Karpas-422 (cell line): ENCODE measurements at places on chromosomes 1 and 21.
A peak's percentile ranks its signal among the peaks of the same experiment; 100 is the strongest.

GRCh38 chr1:156772728-156773497 lies 5.6 kb downstream of the PRCC start:
- no peaks in the 10 kb centered on the region for H3K27me3 ChIP-seq
- H3K36me3 ChIP-seq: peaks cover 17% of the 10 kb centered on the region; the same call in 1 of the 2 replicates
- H3K4me1 ChIP-seq: peaks cover 22% of the 10 kb centered on the region
- no peak overlapping the region for H3K4me3 ChIP-seq
- no peak overlapping the region for H3K27ac ChIP-seq

GRCh38 chr1:220954321-220955075 lies 75.3 kb downstream of the HLX start:
- no peak overlapping the region for H3K27ac ChIP-seq
- no peaks in the 10 kb centered on the region for H3K4me1 ChIP-seq
- DNase-seq: no peak
- no peak overlapping the region for H3K4me3 ChIP-seq
- H3K36me3 ChIP-seq: no peaks in the 10 kb centered on the region

GRCh38 chr1:195376190-195376589 lies 1232.0 kb downstream of the KCNT2 start:
- no peak overlapping the region for H3K27ac ChIP-seq
- no peak overlapping the region for H3K4me3 ChIP-seq
- H3K27me3 ChIP-seq: no peaks in the 10 kb centered on the region
- H3K36me3 ChIP-seq: no peaks in the 10 kb centered on the region
- H3K4me1 ChIP-seq: no peaks in the 10 kb centered on the region

DNA sequence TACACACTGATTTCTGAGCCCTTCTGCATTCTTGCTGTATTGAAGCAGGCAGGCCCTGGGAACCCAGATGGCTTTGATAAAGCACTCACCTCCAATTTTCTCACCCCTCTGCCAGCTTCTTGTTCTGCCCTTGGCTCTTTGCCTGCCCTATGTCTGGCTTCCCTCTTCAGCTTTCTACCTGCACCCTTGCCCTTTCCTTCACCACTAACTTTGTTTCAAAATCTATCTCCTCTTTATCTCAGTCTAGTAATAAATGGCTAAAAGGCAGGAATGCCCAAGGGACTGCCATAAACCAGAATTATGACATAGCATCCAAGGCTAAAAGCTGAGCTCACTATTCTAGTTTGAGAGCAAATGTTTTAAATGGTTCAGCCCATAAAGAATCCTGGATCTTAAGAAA lies 178.7 kb downstream of the TNR start:
- no peak overlapping the region for H3K27ac ChIP-seq
- no peak overlapping the region for H3K4me3 ChIP-seq
- H3K36me3 ChIP-seq: no peaks in the 10 kb centered on the region
- H3K27me3 ChIP-seq: no peaks in the 10 kb centered on the region

- no peaks in the 10 kb centered on the region for H3K4me1 ChIP-seq
- H3K27me3 ChIP-seq: no peaks in the 10 kb centered on the region
These were observed 30.4 kb upstream of the DISP3 start for GRCh38 chr1:11448373-11449099.

DNA sequence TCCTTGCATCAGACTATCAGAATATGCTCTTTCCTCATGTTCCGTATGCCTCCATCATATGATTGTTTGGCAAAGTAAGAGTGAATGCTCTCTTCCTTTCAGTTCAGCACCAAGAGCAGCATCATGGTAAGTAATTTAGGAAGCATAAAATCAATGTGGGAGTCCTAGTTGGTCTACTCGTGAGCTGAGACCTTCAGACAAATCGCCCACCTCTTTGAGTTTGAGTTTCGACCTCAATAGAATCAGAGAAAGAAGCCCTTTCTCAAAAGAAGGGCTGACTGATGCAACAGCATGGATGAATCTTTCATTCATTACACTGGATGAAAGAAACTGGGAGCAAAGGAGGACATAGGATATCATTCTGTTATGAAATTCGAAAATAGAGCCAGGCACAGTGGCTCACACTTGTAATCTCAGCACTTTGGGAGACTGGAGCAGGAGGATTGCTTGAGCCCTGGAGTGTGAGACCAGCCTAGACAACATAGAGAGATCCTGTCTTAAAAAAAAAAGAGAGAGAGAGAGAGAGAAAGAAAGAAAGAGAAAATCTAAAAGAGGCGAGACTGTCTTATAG lies 112.5 kb downstream of the ZC3H11B start:
- H3K36me3 ChIP-seq: no peaks in the 10 kb centered on the region
- DNase-seq: no peak
- H3K27me3 ChIP-seq: no peaks in the 10 kb centered on the region
- H3K27ac ChIP-seq: no peak overlapping the region
- no peaks in the 10 kb centered on the region for H3K4me1 ChIP-seq
- H3K4me3 ChIP-seq: no peak overlapping the region

DNA sequence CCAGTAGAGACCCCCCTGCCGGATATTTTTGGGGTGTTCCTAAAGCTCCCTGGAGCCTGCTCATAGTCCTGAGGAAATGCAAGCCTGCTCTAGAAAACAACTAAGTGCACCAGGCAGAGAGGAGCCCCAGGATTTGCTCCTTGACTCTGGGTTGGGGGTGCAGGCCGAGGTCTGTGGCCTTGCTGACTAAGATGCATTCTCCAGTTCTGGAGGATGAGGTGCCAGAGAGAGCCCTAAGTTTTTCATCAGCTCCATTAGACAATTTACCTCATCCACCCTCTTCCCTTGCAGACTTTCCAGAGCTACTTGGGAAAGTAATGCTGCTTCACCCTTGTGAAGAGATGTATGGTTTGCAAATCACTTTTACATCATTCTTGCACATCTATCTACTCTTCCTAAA lies 9.1 kb downstream of the TUFT1 start:
- H3K27ac ChIP-seq: no peak overlapping the region
- no peaks in the 10 kb centered on the region for H3K36me3 ChIP-seq
- H3K27me3 ChIP-seq: no peaks in the 10 kb centered on the region
- no peaks in the 10 kb centered on the region for H3K4me1 ChIP-seq
- no peak for DNase-seq

DNA sequence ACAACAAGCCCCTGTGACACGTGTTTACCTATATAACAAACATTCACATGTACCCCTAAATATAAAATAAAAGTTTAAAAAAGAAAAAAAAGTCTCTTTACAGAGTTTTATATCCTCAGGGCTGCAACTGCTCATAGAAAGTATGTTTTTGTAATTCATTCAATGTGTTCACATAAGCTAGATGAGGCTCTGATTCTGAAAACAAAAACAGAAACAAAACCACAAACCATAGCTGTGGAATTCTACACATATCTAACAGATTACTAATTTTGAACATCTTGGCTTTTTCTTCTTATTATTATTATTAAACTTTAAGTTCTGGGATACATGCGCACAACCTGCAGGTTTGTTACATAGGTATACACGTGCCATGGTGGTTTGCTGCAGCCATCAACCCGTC lies 579.6 kb upstream of the ZRANB2 start:
- DNase-seq: no peak
- H3K36me3 ChIP-seq: no peaks in the 10 kb centered on the region
- no peaks in the 10 kb centered on the region for H3K27me3 ChIP-seq
- no peak overlapping the region for H3K4me3 ChIP-seq
- H3K4me1 ChIP-seq: no peaks in the 10 kb centered on the region

DNA sequence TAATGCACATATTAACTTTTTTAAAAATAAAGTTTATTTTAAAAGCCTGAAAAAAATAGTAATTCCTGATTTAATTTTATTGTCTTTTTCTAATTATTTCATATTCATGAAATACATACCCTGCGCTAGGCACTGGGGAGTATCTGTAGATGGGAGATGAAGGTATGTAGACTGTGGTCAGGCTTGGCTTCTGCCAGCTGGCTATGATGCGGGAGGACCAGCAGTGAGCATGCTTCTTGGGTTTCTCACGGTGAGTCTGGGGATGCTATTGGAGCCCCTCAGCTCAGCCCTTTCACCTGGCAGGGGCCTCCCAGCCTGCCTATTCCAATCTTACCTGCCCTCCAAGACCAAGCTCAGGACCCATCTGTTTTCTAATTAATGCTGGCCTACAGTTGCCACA lies 138.4 kb downstream of the NOS1AP start:
- no peaks in the 10 kb centered on the region for H3K27me3 ChIP-seq
- no peak overlapping the region for H3K27ac ChIP-seq
- no peaks in the 10 kb centered on the region; the same call in 1 of the 2 replicates for H3K4me1 ChIP-seq
- H3K36me3 ChIP-seq: no peaks in the 10 kb centered on the region
- DNase-seq: no peak

DNA sequence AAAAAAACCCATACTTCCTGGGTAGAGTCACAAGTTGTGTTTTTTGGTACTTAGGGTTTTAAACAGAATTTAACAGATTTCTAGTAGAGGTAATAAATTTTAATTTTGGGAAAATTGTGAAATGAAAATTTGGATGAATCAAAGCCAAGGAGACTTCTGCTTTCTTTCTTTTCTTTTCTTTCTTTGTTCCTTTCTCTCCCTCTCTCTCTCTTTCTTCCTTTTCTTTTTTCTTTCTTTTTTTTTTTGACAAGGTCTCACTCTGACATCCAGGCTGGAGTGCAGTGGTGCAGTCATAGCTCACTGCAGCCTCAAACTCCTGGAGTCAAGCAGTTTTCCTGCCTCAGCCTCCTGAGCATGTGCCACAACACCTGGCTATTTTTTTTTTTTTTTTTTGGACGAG lies 46.9 kb upstream of the NEXN start:
- no peak overlapping the region for H3K27ac ChIP-seq
- no peak for DNase-seq
- H3K4me3 ChIP-seq: no peak overlapping the region
- no peaks in the 10 kb centered on the region for H3K36me3 ChIP-seq
- H3K4me1 ChIP-seq: peaks cover 26% of the 10 kb centered on the region
- no peaks in the 10 kb centered on the region for H3K27me3 ChIP-seq

DNA sequence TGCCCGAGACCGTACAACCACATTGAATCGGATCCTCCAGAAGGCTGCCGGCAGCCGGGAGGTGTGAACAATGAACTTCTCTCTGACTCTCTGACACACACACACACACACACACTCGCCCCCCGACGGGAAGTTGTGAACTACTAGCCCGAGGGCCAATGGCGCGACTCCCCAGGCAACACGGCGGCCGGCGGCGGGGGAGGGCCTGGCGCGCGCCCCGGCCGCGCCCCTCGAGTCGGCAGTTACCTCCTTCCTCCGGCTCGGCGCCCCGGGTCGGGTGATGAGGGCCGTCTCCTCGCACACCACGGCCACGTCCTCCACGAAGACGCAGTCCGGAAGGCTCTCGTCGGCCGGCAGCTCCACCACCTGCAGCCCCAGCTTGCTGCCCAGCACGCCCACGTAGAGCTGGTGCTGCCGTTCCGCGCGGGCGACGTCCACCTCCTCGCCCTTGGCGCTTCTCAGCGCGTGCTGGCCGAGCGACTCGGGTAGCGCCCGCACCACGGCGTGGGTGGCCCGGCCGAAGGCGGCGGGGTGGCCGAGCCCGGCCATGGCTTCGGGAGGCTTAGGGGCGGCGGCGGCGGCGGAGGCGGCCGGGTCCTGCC lies 361 bp downstream of the DDAH1 start:
- H3K4me1 ChIP-seq: no peaks in the 10 kb centered on the region
- H3K27me3 ChIP-seq: no peaks in the 10 kb centered on the region
- no peak overlapping the region for H3K27ac ChIP-seq
- no peak for DNase-seq

- DNase-seq: peak; percentile 51
- no peaks in the 10 kb centered on the region for H3K36me3 ChIP-seq
- no peak overlapping the region for H3K27ac ChIP-seq
- no peaks in the 10 kb centered on the region for H3K27me3 ChIP-seq
- peaks cover 12% of the 10 kb centered on the region for H3K4me1 ChIP-seq
These were observed 31.9 kb downstream of the SLC1A7 start for GRCh38 chr1:53110370-53111072.

- H3K4me1 ChIP-seq: no peaks in the 10 kb centered on the region
- H3K36me3 ChIP-seq: no peaks in the 10 kb centered on the region
- DNase-seq: no peak
These were observed 98.5 kb upstream of the ADGRL2 start for GRCh38 chr1:81702079-81702715.

DNA sequence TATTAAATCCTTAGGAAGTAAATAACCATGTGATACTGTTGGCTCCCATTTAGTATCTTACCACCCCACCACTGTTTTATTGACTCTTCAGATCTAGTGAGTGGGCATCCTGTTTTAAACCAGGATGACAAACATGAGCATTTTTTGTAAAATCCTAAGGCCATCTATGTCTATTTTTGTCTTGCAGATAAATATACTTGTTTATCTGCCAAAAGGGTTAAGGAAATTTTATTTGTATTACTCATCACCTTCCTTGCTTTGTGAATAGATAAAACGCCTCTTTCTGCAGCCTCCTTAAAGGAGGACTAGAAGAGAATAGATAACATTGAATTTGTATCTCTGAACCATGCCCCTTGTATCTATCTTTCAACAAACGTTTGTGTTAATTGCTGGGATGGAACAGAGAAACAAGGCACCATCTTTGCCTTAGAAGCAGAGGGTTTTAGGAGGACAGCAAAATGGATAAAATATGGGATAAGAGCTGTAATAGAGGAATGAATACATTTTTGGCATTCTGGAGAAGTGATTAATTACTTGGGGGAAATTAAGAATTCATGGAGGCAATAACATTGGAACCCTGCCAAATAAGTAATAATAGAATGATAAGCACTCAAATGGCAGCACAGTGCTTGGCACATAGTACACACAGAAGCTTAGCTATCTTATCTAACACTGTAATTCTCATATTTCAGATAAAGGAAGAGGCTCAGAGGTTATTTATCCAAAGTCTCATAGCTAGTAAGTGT lies 14.7 kb downstream of the YTHDF2 start:
- H3K36me3 ChIP-seq: peaks cover 50% of the 10 kb centered on the region; the same call in 1 of the 2 replicates
- no peak for DNase-seq
- H3K4me1 ChIP-seq: peaks cover 6% of the 10 kb centered on the region; the same call in 1 of the 2 replicates
- no peaks in the 10 kb centered on the region for H3K27me3 ChIP-seq
- H3K27ac ChIP-seq: no peak overlapping the region

GRCh38 chr21:42120903-42121535 lies 49.9 kb downstream of the UMODL1 start:
- H3K27ac ChIP-seq: peak overlapping the region; percentile 84
- peak overlapping the region; percentile 56 for H3K4me3 ChIP-seq
- no peaks in the 10 kb centered on the region for H3K27me3 ChIP-seq
- peak; percentile 81 for DNase-seq
- peaks cover 73% of the 10 kb centered on the region for H3K4me1 ChIP-seq
- no peaks in the 10 kb centered on the region for H3K36me3 ChIP-seq

- H3K4me1 ChIP-seq: peaks cover 12% of the 10 kb centered on the region
- no peak overlapping the region for H3K27ac ChIP-seq
- peak; percentile 89 for DNase-seq
- no peaks in the 10 kb centered on the region for H3K36me3 ChIP-seq
These were observed 73.3 kb downstream of the MRPL37 start for GRCh38 chr1:54273092-54273794.

DNA sequence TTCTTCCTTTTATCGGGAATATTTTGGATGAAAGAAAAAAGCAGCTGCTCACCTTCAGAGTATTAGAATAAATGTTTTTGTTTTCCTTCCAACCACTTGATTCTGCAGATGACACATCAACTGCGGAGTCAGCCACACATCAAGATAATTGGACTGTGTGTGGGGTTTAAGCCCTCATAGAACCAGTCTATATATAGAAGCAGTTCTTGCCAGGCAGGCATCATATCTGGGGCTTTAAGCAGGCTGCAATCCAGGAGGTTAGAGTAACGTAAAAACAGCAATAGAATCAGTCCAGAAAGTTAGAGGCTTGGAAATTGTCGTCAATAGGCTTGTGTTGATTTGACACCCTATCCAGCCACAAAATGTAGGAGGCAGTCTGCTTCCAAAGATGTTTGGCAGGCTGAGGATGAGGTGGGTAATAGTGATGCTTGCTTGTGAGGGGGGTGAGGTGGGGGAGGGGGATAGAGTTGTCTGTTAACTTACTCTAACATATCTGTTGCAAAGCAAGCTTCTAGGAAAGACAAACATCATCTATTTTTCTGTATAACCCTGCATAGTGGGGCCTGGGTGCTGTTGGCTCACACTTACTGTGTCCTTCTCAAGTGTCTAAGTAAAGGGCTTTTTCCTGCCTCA lies 64.8 kb downstream of the PEX14 start:
- no peak overlapping the region for H3K27ac ChIP-seq
- no peaks in the 10 kb centered on the region for H3K36me3 ChIP-seq
- H3K27me3 ChIP-seq: no peaks in the 10 kb centered on the region
- H3K4me1 ChIP-seq: no peaks in the 10 kb centered on the region
- DNase-seq: no peak
